ENCODE measurements at places on chromosomes 3 and 15.

DNA sequence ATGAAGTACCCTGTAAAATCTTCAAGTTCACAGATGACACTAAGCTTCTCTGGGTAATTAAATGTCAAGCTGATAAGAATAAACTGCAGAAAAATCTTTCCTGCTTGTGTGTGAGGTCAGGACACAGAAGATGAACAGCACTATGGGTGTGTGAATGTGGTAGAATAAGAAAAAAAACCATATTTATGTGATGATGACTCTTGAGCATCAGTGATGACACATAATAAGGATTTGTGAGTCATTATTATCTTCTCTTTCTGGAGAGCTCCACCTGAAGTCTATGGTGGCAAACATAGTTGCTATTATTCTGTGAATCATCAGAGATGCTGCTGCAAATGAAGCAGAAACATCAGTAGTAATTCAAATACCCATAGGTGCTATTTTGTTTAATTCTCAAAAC, 422.4 kb downstream of the DIPK2A start:
- DNase-seq: peak; percentile 4

GRCh38 chr3:82816086-82816485, 1054.6 kb upstream of the GBE1 start:
- DNase-seq: no peak

- no peak for DNase-seq
Measured at GRCh38 chr15:94300612-94301011, 69.3 kb downstream of the MCTP2 start.

- peak; percentile 39 for DNase-seq
Measured at GRCh38 chr3:172709774-172710663, 848 bp downstream of the NCEH1 start.

DNA sequence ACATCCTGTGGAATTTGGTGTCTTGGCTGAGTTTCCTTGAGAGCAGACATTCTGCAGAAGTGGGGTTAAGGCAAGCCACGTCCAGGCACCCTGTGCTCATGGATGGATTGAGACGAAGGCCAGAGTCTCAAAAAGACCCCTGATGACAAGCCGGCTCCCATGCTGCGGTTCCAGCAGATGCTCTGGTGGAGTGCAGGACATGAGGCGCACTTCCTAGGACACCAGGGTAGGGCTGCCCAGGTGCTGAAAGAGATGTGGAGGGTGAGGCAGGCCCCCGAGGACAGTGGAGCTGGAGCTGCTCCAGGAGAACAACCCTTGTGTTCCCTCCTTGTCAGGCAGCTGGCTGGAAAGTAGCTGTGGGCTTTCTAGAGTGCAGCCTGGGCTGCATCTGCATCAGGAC, 81.0 kb downstream of the ASB7 start:
- no peak for DNase-seq

GRCh38 chr3:37141676-37142075, 32.7 kb downstream of the LRRFIP2 start:
- no peak for DNase-seq

GRCh38 chr3:170355738-170356595, 1.5 kb upstream of the SKIL start:
- DNase-seq: peak; percentile 57

DNA sequence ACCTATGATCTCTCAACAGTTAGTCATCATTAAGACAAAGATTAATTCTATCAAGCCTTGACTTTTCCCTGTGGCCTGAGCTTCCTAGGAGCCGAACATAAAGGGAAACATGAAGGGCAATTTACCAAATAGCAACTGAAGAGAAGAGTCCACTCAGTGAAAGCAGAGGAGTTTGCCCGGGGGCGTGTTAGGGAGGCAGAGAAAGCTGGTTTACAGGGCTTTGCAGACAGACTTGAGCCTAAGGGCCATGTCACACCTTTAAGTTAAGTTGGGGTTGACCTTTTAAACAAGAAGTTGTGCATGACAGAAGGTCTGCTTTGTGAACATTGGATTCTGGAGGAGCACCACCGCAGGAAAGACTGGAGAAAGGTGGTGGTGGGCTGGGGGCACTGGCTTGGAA, 701.8 kb upstream of the CFAP20DC start:
- DNase-seq: no peak

DNA sequence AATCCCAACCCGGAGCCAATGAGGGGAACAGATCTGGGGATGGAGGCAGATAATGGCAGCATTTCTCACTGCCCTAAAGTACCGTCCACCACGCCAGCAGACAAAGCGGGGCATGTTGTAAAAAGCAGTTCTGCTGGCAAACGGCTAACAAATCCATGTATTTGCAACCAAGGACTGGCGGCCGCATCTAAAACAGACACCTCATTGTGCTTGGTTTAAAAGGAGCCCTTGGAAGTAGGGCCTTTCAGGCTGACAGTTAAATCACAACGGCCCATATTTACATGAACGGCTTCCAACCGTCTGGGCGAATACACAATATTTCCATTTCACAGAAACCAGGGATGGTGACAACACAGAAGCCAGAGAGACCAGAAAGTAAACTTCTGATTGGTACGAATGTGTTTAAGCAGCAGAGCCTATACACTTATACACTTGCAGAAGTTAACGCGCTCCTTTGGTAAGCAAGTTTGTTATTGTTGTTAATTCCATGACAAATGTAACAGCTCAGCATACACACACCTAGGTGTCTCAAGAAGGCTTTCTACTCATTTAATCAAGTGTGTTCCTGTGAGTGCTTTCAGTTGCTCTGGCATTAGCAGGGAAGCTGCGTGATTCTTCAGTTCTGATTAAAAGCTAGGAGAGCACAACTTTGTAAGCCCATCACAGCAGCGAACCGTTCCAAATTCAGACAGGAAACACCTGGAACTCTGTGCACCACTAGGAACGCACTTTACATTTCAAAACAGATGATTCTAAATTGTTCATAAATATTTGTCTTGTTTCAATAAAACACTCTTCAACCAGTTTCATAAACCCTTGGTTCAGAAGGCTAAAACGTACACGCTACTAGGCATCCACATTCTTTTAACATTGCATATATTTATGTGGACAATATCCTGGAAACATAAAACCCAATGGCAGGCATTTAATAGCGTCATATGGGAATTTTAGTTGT, 112.9 kb downstream of the PDZRN3 start:
- DNase-seq: no peak

- no peak for DNase-seq
Measured at GRCh38 chr3:149713730-149714654, 38.3 kb downstream of the COMMD2 start.

DNA sequence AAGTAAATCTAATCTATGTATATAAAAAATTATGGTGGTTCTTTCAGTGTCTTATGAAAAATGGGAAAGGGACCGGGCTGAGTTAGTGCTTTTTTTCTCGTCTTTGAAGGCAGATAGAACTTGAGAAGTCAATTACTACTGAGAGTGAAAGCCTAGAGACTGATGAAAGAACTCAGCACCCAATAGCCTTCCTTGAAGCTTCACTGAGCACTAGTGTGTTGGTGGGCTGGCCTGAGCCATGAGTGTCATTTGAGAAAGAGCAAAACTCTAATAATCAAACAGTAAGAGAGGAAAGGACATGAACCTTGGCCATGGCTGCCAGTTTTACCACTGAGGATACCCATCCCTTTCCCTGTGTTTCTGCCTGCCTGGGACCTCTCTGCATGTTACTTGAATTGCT, 428.3 kb upstream of the RASGRP1 start:
- no peak for DNase-seq

GRCh38 chr3:125300416-125300815, 74.7 kb downstream of the ZNF148 start:
- DNase-seq: peak; percentile 70

GRCh38 chr3:2360815-2361214, 262.1 kb downstream of the CNTN4 start:
- no peak for DNase-seq

DNA sequence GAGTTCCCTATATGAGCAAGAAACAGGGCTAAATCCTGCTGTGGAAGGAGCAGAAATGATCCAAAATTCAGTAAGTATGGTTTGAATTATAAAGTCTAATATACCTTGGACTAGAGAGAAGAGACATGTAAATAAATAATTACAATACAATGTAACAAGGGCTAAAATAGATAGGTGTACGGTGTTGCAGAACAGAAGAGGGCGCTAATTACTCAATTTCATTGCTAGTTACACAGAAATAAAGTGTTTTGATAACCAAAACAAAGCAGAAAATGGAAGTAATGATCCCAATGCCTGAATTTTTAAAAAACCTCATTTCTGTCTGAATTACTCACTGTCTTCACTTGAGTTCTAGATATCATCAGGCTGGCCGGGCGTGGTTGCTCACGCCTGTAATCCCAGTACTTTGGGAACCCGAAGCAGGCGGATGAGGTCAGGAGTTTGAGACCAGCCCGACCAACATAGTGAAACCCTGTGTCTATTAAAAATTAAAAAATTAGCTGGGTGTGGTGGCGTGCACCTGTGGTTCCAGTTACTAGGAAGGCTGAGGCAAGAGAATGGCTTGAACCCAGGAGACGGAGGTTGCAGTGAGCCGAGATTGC, 8.3 kb upstream of the PLCH1 start:
- DNase-seq: no peak

DNA sequence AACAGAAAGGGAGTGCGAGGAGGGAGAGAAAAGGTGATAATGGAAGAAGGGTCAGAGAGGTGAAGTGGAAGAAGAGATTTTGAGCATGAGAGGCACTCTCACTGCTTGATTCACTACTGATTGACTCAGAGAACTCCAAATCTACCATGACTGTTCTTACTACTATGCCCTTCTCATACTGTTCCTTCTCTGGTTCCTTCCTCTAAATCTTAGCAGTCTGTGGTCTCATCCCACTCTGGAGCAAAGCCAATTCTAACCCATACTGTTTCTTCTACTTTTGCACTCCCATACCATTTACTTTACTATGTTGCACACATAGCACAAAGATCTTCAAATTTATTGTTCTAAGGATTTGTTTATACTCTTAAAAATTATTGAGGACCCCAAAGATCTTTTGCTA, 100.8 kb downstream of the DTWD1 start:
- no peak for DNase-seq

DNA sequence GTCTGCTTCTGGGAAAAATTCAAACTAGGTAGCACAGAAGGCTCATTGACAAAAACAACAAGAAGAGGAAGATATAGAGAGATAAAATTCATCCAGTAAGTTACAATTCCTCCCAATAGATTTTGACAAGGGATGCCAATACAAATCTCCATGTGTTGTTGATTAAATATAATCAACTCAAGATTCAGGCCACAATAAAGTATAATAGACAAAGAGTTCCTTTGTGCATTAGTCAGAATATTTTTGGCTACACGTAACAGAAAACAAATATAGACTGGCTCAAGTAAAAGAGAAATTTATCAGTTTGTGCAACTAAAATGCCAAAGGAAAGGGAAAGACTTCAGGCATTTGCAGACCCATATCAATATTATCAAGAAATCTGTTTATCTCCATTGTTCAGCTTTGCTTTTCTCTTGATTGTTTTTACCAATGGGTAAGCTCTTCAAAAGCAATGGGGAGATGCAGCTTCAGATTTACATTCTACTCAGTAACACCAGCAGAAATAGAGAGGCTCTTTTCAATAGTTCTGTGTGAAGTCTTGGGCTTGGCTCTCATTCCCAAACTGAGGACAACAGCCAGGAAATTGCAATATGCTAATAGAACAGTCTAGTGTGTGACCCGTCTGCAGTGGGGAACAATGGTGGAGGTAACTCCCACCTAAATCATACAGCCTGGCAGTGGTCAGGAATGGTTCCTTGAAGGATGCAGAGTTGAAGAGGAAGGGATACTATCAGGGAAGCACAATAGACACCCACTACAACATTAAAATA, 77.6 kb upstream of the PROK2 start:
- no peak for DNase-seq

- no peak for DNase-seq
Measured at GRCh38 chr3:52246728-52247408, 1.3 kb downstream of the PPM1M start.

GRCh38 chr3:29083676-29084075, 197.2 kb upstream of the RBMS3 start:
- peak; percentile 3 for DNase-seq

- DNase-seq: no peak
Measured at GRCh38 chr3:43010638-43011037, 31.5 kb downstream of the GASK1A start.

- peak; percentile 37 for DNase-seq
Measured at GRCh38 chr15:39125904-39126303, 455.0 kb upstream of the THBS1 start.

DNA sequence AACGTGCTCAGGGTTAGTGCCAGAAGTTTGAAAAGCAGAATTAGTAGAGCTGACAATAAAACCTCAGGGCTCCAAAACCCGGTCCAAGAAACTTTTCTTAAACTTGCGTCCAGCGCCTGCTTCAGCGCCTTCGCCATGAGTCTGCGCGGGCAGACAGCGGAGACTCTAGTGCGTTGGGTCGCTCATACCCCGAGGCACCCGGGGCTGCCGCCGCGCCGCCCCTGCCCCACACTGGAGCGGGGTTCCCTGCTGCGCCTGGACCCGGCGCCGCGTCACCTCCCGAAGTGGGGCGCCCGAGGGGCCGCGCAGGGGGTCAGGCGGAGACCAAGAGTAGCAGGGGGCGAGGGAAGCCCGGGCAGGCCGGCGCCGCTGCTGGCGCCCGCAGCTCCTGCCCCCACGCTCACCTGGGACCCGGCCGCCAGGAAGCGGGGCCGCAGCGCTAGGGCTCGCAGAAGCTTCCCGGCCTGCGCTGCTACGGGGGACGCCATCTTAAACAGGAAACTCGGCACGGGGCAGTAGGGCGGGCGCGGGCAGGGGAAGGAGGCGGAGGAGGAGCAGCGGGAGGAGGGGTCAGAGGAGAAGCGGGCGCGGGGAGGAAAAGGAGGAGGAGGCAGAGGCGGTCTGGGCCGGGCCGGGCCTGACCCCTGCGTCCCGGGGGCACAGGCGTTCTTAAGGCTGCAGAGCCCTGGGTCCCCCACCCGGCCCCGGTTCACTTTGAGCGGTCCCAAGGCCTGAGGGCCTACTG, at the start of gene SUCLG2:
SUCLG2 (minus strand) TSS at position 514 of the 745 bp plus-strand sequence; CDS start at position 488, 26 bp downstream.
- DNase-seq: peak; percentile 70

DNA sequence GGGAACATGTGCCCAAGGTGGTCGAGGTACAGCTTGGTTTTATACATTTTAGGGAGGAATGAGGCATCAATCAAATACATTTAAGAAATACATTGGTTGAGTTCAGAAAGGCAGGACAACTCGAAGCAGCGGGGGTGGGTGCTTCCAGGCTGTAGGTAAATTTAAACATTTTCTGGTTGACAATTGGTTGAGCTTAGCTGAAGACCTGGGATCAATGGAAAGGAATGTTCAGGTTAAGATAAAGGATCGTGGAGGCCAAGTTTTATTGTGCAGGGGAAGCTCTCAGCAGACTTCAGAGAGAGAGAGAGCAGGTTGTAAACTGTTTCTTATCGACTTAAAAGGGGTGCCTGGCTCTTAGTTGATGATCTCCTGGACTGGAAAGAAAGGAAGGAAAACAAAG, 11.3 kb downstream of the CPN2 start:
- no peak for DNase-seq

- DNase-seq: no peak
Measured at GRCh38 chr3:163328680-163329079, 1749.6 kb downstream of the SI start.

GRCh38 chr15:76163457-76164295, 103.9 kb downstream of the TMEM266 start:
- DNase-seq: no peak

GRCh38 chr3:126134219-126134975, 46.0 kb downstream of the ALDH1L1 start:
- DNase-seq: peak; percentile 10
